ENCODE measurements at places on chromosomes 3 and 15.

- no peak for DNase-seq
These were observed 471.8 kb downstream of the GRM7 start for GRCh38 chr3:7332696-7333095.

DNA sequence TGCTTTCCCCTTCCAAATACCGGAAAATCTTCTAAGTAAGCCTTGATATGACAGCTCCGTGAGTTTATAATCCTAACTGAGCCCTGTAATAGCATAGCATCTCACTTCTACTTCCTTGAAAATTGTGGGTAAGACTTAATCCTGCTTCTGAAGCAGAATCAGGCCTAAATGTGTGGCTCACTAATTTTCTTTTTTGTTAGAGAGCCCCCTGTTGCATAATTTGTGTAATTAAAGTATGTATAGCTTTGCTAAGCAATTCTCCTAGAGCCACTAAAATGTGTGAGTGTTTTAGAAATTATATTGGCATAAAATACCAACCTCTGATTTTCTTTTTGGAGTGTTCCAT lies 304.4 kb downstream of the FGF12 start:
- DNase-seq, result no peak

DNA sequence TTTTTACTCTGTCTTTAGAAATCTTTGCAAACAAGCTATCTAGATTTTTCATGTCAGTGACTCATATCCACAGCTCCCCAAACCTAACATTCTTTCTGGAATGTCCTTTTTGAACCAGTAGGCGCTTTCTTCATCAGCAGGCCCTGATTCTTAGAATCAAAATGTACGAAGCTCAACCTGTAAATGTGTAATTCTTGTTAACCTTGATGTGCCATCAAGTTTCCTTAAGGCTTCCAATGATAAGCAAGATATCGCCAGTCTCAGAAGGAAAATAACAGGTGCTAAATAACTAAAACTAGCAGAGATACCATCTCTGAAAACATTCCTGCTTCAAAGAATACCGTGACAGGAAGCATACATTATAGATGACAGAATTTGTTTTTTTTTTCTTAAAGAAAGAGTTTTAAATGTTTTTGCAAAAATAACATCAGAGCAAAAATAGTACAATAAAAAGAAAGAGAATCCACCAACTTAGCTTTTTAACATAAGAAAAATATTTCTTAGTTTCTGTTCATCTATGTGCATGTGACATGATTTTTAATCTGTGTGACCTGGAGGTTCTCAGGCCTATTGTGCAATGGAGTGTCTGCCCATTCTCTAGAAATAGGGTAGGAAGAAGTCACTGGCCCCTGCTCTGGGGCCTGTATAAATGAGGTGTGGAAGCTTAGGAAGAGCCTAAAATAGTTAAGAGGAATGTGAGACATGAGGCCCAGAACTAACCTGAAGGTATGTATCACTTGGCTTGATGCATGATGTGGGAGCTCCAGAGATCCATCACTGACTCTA lies 14.7 kb upstream of the SECISBP2L start:
- DNase-seq, result no peak

GRCh38 chr15:57172925-57173324 lies 203.4 kb upstream of the CGNL1 start:
- no peak for DNase-seq

GRCh38 chr15:70795311-70795665 lies 31.9 kb upstream of the UACA start:
- no peak for DNase-seq

GRCh38 chr15:67146234-67146633 lies 80.8 kb downstream of the SMAD3 start:
- no peak for DNase-seq

GRCh38 chr3:128794770-128795649 lies 69.0 kb downstream of the RAB7A start:
- peak; percentile 68 for DNase-seq

Data from stimulated activated CD4-positive, alpha-beta T cell treated with anti-CD3 and anti-CD28 coated beads, Interleukin-15, amount 100 ng/mL, for 24 hours (primary cell).